ENCODE measurements at places on chromosomes 13 and 19.
A peak's percentile ranks its signal among the peaks of the same experiment; 100 is the strongest.

DNA sequence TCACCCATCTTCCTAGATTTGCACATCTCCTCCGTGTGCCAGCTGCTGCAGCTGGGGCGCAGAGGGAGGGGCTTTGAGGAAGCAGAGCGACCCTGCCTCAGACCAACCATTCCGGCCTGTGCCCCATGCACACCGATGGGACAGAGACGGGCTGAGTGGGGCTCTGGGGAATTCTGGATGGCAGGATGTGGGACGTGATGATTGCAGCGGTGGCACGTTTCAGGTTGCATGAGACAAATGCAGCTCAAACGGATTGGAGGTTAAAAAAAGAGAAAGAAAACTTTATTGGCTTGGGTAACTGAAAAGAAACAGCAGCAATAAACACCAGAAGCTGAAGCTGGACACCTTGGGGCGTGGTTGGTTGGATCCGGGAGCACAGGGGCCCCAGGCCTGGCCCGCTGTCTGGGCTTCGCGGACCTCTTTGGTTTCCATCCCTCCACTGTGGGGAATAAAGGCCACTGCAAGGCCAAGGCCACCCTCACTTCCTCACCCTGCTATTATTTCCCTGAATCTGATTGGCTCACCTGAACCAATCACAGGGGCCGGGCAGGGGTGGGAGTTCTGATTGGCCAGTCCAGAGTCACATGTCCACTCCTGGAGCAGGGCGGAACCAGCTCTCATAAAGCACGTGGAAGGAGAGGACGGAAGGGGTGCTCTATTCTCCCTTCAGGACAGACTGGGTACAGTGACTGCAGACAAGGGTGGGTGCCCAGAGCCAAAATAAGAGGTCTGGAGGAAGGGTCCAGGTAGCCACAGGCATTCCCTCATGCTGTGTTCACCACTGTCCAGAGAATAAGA, 6.1 kb upstream of the ZNF787 start:
- DNase-seq = peak; percentile 63

GRCh38 chr19:41863209-41863931, 3.3 kb downstream of the RPS19 start:
- no peak for DNase-seq

- peak; percentile 53 for DNase-seq
These were observed 1617.1 kb downstream of the PCDH9 start for GRCh38 chr13:65613004-65613403.

DNA sequence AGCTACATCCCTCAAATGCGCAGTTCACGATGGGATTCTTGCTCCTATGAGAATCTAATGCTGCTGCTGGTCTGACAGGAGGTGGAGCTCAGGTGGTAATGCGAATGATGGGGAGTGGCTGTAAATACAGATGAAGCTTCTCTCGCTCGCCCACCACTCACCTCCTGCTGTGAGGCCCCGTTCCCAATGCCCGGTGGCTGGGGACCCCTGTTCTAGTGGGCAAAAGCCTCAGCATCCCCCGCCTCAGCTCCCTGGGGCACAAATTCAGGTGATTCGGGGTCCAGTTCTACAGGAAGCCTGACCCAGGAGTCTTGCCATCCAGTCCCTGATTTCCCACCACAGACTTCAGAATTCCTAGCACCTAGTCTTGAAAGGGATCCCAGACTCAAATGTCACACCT, 3.7 kb downstream of the RETN start:
- DNase-seq = no peak

DNA sequence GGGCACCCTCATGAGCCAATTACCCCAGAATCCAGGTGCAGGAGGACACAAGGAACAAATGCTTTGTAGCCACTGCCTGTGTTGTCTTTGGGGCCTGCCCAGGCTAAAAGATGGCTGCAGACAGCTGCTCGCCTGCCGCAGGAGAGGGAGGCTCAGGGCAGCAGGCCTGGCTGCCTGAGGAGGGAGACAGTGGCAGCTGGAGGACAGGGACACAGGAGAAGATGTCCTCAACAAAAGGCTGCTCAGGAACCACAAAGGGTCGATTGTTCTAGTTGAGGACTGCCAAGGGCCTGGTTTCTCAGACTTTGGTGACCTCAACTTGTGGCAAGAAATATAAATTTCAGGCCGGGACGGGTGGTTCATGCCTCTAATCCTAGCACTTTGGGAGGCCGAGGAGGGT, 7.6 kb downstream of the SIRT2 start:
- DNase-seq = no peak

DNA sequence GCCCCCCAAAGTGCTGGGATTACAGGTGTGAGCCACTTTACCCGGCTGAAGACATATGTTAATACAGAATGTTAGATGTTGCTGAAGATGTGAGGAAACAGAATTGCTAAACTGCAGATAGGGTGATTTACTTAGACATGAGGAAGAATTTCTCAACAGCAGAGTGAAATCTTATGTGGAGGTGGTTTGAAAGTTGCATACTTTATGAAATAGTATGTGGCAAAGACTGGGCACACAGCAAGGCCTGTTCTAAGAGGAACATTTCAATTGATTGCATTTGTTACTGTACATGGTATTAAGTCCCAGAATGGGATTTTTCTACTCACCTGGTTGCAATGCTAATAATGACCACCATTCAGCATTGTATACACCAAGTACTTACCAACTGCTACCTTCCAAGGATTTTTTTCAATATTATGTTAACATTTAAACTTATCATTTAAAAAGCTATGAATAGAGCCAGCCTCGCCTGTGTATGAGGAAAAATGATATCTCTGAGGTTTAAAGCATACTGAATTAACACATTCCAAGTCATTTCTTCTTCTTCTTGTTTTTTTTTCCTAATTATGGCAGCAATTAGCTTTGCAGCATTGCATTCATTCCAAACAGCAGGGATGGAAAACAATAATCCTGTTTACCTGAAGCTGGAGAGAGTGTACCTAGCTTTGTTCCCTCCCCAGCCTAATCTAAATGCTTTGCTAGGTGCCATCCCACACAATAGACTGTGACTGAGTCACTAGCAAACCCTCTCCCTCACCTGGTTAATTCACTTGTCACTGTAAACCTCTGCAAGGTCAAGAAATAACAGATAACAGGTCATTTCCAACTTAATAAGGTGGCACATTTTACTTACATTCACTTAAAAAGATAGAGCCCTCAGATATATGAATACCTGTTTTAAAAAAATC, 19.4 kb upstream of the KLF5 start:
- no peak for DNase-seq

GRCh38 chr19:42343344-42344110, 18.1 kb downstream of the MEGF8 start:
- DNase-seq = peak; percentile 62

DNA sequence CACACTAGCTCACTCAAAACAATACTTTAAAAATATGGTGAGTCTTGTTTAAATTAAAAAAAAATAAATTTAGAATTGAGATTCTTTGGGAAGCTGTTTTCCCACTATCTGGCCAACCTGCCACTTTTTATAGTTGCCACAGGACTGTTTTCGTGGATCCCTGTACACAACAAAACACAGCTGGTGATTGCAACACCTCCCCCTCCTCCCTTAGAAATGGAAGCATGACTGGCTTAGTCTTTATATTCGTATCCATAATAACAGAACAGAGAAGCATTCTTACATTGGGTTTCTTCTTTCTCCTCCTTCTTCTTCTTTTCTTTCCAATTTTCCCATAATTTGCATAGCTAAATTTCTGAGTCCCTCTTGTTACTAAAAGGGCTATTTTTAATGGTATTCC, 79.5 kb upstream of the GJB6 start:
- no peak for DNase-seq

- no peak for DNase-seq
These were observed 27.6 kb upstream of the N4BP2L1 start for GRCh38 chr13:32455594-32455903.

DNA sequence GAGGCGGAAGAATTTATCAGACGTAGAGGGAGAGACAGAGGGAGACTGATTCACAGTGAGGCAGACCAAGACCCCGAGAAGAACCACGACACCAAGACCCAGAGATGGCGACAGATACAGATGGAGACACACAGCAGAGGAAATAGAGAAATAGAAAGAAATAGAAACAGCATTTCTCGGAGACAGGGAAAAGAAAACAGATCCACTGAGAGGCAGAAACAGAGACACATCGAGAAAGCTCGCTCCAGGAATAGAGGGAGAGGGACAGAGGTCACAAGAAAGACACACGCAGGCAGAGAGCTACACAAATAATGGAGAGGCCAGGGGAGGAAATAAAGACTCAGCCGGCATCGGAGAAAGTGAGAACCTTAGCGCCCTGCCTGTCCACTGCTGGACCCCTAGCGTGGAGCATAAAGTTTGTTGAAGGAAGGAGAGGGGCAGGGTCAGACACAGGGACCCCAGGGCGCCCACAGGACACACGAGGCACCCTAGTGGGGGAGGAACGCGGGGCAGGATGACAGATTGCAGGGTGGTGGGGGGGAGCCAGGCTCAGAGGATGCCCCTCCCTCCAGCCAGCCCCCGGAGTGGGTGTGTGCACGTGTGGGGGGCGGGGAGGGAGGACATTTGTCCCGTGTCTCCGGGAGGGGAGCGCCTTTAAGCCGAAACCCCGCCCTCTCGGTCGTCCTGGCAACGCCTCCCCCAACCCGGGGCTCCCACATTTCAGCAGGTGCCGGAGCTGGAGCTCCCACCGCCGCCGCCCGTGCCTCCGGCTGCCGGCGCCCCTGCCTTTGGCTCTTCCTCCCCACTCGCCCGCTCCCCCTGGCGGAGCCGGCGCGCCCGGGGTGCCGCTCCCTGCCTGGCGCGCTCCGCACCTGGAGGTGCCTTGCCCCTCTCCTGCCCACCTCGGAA, at the start of gene PRKCG:
Gene PRKCG (plus strand): TSS at position 716 of the 909 bp plus-strand sequence. CDS start 298 bp downstream, outside the sequence.
- peak; percentile 58 for DNase-seq

DNA sequence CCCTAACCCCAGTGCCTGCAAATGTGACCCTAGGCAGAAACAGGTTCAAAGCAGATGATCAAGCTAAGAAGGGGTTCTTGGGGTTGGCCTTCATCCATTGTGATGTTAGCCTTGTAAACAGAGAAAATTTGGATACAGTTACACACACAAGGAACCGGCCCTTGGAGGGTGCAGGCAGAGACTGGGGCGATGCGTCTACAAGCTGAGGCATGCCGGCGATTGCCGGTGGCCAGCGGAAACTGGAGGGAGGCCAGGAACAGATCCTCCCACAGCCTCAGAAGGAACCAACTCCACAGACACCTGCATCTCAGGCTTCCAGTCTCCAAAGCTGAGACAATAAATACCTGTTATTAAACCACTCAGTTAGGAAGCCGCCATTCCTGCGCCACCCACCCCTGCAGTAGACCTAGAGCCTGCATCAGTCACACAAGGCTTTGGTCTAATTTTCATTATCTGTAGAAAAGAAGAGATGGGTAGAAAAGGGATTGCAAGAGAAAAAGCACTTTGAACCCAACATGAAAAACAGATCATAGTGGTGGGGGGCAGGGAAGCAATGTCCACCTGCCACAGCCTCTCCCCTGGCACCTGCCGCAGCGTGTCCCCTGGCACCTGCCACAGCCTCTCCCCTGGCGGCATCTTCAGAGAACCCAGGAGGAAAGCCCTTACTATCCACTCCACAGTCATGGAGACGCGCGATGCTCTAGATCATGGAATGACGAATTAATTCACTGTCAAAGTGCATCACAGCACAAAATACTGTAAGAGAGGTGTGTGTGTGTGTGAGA, 119.7 kb upstream of the SOX1 start:
- DNase-seq = no peak

DNA sequence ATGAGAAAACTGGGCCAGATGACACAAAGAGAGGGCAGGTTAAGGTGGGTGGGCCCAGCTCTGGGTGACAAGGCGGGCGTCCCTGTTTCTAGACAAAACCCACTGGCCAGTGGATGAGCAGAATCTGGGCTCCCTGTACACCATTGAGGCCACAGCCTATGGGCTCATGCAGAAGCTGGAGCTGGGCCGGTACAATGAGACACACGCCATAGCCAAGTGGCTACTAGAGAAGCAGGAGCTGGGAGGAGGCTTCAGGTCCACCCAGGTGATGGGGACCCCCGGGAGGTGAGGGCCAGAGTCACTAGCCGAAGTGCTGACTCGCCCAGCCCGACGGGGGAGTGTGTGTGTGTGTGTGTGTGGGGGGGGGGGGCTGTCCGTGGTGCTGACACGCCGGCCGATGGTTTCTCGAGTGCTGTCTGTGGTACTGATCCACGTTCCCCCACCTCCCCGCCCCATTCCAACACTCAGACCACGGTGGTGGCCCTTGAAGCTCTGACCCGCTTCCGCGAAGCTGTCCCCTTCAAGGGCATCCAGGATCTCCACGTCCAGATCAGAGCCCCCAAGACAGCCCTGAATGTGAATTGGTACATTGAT, 24.3 kb upstream of the SHFL start:
- no peak for DNase-seq

GRCh38 chr19:15421721-15422260, 3.0 kb upstream of the AKAP8L start:
- no peak for DNase-seq

DNA sequence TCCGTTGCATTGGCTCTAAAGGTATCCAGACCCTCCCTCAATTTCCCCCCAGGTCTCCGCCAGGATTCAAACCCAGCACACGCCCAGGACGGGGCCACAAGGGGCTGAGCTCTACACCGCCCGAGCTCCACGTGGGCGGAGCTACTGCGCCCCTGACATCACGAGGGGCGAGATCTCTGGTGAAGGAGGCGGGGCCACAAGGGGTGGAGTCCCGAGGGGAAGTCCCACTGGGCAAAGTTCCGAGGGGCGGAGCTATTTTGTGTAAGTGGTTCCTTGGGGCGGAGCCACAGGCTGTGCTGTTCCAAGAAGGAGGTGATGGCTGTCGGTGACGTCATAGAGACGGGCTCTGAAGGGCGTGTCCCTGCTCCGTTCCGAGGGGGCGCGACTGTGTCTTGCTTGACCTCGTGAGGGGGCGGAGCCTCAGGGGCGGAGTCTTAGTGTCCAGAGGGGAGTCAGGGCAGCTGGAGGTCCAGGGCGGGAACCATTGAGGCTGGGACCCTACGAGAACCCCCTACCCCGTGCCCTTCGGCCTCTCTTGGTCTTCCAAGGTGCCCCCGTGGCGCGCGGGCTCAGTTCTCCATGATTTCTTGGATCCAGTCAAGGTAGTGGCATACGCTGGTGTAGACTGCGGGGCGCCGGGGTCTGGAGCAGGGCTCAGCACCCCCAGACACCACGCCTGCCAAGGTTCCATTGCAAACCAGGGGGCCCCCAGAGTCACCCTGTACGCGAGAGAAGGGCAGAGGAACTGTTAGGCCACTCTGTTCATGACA, 1.3 kb upstream of the KLK8 start:
- DNase-seq = peak; percentile 76

Measured in Karpas-422 (cell line).